Left ventricle myocardium inferior (tissue), 1 donor: ENCODE measurements at places on chromosomes 3 and 15.
A peak's percentile ranks its signal among the peaks of the same experiment; 100 is the strongest.

- DNase-seq = no peak
Measured at GRCh38 chr3:100500320-100500880, 8.0 kb downstream of the TMEM45A start.

DNA sequence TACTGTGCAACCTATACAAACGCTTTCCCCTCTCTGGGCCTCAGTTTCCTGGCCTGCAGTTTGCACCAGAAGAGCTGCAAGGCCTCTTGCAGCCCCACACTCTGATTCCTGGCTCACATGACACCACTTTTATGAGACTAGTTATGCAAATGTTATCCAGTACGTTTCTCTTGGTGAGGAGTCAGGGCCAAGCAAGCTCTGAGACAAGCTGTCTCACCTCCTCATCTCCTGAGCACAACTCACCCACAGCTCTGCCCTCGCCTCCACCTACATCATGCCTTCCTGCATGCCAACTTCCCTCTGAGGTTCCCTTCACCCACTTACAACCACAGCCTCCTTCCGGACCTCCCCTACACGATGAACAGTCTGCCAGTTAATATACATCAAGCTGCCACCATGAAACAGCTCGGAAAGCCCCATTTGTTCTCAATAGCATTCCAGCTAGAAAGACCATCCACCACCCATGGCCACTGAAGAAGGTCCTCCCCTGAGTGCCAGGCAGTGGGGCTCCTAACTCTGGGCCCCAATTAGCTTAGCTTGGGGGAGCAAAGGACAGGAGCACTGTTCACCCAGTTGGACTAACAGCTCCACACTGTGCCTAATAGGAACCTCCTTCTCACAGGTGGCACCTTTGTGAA lies 25.0 kb downstream of the CRYGS start:
- no peak for DNase-seq

DNA sequence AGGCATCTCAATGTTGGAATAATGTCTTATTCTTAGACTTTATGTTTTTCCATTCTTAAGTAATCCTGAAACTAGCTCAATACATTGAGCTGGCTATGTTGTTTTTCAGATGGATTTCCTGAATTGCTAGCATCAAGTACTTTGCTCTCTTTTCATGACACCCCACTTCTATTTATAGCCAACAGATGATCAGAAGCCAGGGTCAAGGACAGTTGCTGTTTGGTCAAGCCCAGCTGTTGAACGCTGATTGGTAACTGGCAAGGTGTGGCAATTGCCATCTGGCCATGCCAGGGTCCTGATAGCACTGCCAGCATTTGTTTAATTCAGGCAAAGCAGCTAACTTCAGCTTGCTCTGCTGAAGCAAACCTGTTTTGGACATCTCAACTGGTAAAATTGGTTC lies 46.2 kb upstream of the PLCL2 start:
- DNase-seq = no peak

- no peak for DNase-seq
Measured at GRCh38 chr3:192514081-192514753, 213.1 kb downstream of the FGF12 start.

DNA sequence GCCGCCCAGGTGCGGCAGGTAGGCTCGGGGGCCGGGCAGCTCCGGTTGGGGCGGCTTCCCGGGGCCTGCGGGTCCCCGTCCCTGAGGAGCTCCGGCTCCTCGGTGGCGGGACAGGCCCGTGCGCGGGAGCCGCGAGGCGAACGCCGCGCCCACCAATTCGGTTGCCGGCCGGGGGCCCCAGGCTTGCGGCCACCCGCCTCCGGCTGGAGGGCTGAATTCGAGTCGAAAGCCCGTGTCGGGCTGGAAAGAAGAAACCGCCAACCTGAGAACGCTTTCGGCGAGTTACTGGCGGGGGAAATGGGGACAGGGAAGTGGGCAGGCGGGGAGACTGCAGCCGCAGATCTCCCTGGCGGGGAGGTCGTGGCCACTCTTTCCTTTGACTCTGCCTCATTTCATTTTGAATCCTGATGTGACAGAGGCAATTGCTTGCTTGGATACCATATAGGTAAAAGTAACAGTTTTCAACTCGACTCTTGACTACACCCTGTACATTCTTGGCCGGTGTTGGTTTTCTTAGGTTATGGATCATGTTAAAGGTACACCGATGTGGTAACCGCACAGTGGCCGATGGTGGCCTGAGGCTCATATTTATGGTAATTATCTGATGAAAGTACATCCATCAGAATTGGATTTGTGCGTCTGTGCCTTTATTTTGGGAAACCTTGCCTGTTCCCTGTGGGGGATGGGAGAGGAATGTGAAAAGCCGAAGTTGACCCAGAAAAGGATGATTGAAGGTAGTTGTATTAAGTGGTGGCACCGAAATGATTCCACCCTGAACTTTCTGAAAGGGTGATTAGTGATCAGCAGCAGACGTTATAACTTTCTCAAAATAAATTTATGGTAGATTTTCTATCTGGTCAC lies 1.7 kb downstream of the B3GNT5 start:
- peak; percentile 30 for DNase-seq

DNA sequence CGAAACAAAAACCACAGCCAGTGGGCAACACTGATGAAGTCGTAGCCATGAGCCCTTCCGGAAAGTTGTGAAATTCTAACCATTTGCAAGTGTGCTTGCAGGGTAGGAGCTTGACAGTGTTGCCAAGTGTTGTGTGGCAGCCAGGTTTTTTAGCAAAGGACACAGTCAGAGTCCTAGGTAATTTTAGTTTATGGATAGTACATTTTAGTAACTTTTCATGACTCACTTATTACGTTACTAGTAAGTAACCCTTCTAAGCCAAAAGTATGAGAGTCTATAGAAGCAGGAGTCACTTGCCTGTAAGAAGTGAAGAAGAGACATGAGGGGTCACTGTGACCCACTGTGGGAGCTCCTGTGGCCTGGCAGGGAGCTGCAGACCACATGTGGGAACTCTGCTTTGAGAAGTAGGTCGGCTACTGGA lies 54.8 kb upstream of the ADPGK start:
- DNase-seq = no peak

DNA sequence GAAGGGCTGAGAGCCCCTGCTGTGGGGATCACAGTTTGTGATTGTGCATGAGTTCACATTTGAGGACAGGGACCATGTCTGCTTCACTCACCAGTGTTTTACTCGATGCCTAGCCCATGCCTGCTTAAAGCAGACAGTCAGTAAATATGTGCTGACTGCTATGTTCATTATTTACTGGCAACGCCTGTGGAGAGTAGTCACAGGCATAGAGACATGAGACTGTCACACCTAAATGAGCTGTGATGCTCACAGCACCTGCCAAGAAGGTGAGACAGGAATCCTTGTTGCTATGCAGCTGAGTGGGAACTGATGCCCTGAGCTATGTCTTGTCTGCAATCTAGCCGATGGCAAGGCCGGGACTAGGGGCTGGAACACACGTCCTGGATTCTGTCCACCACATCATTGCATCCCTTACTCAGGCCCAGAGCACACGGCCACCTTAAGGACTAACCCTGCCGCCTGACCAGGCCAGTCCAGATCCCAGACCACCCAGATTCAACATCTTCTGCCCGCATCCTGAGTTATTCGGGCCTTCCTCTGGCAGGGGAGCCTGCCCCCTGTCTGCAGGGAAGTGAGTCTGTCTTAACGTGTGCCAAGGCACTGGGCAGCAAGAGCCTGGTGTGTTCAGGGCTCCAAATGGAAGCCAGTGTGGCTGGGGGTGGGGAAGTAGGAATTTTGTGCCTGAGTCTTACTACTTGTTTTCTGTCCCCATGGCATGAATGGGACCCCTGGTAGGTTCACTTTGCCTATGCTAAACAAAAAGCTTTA lies 44.8 kb downstream of the FGD5 start:
- DNase-seq = no peak

GRCh38 chr3:36486009-36486795 lies 105.9 kb downstream of the STAC start:
- DNase-seq = no peak

- DNase-seq = no peak
Measured at GRCh38 chr15:68227643-68228142, 1.8 kb downstream of the CLN6 start.

- no peak for DNase-seq
Measured at GRCh38 chr15:27828746-27829145, 270.4 kb downstream of the OCA2 start.

GRCh38 chr3:38031022-38031994 lies 1.9 kb upstream of the PLCD1 start:
- no peak for DNase-seq

DNA sequence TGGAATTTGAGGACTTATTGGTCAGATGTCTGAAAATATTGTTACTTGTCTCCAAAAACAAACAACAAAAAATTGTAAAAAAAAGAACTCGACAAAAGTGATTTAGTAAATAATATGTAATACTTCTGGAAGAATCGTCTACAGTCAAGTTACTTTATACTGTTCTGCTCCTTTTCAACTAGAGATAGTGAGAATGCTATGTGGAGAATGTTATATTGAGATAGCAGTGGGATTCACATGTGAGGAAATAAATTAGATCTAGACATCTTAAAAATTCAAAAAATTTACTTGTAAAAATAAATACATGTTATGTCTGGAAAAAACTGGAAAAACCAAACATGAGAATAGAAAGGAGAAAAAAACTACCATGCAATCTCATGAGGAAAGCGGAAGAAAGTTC lies 64.9 kb downstream of the SGO1 start:
- DNase-seq = no peak

GRCh38 chr15:99606646-99607045 lies 40.9 kb downstream of the MEF2A start:
- no peak for DNase-seq

DNA sequence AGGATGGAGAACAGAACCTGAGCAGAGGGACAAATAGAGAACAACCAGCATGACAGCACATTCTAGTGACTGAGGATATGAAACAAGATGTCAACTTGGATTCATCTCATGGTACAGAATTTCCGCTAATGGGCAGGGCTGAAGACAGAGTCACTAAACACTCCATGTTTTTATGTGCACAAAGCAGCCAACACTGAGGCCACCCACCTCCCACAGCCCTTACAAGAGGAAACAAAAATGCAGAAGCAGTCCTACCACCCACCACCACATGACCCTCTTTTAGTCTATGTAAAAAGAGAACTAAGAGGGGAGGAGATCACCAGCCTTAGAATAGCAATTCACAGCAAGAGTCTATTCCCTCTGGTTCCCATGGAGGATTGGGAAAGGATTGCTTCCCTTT lies 131.4 kb upstream of the UBE2E2 start:
- DNase-seq = no peak

- DNase-seq = no peak
Measured at GRCh38 chr3:11574981-11575669, 68.6 kb downstream of the VGLL4 start.
